ENCODE measurements at places on chromosomes 13 and 19. TPM values are rescaled to one million over a fixed set of nuclear protein-coding genes. Genes with fewer than 3 reads are reported as not detected.

Gene EXOC3L2
- total RNA-seq = 7.3 TPM

Gene MEDAG
- total RNA-seq = 0.05 TPM

Gene NLRP4
- total RNA-seq = not detected

Gene ADGRE3
- 0.28 TPM for total RNA-seq

Gene SYT5
- not detected for total RNA-seq

Gene PINLYP
- 0.42 TPM for total RNA-seq

Gene MISP
- 0.08 TPM for total RNA-seq

Gene CEACAM8
- total RNA-seq = 2.1 TPM

Gene PRR20E
- total RNA-seq = not detected

Gene PSG11
- total RNA-seq = not detected

Gene KLK11
- total RNA-seq = 0.25 TPM

Gene MRPL4
- total RNA-seq = 21.5 TPM

Gene MPND
- total RNA-seq = 4.7 TPM

Gene CDADC1
- total RNA-seq = 5.9 TPM

Gene IL27RA
- total RNA-seq = 2.8 TPM

Gene ZNF540
- 1.3 TPM for total RNA-seq

Gene KLF1
- 234 TPM for total RNA-seq

Data from liver (tissue), 10 donors.